ENCODE measurements at places on chromosomes 1 and 21.

DNA sequence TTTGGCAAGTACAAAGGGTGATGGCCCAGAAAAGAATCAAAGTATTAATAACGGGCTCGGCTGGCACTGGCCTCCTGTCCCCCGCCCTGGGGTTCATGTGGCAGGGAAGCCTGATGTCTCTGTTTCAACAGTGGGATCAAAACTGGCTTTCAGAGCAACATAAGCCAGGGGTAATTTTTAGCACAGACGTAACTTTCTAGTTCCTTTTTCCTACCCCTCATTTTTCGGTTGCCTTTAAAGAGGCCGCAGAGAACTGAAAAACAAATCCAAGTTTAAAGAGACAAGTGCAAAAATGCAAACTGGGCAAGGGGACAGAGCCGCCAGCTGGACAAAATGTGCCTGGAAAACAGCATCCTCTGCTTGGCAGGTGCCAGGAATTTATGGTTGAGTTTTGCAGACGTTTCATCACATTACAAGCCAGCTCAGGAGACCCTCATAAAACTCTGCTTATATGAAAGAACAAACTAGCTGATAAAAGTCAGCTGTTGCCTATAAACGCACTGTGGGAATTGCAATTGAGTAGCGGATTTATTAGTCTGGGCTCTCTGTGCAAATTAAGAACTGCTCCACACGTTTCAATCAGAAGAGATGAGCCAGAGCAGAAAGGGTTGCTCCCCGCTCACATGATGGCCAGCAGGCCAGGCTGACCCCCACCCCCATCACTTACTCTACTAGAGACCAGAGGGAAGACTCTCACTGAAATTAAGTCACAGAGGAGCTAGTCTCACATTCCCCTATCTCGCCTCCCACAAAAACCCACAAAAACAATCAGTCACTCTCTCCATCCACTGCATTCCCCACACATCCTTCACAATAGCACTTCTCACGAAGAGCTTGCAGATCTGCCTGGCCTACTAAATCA is 15.8 kb upstream of the CDCA8 start:
- no peak for DNase-seq

GRCh38 chr1:168092566-168093355 is 44.0 kb downstream of the GPR161 start:
- DNase-seq, result no peak

DNA sequence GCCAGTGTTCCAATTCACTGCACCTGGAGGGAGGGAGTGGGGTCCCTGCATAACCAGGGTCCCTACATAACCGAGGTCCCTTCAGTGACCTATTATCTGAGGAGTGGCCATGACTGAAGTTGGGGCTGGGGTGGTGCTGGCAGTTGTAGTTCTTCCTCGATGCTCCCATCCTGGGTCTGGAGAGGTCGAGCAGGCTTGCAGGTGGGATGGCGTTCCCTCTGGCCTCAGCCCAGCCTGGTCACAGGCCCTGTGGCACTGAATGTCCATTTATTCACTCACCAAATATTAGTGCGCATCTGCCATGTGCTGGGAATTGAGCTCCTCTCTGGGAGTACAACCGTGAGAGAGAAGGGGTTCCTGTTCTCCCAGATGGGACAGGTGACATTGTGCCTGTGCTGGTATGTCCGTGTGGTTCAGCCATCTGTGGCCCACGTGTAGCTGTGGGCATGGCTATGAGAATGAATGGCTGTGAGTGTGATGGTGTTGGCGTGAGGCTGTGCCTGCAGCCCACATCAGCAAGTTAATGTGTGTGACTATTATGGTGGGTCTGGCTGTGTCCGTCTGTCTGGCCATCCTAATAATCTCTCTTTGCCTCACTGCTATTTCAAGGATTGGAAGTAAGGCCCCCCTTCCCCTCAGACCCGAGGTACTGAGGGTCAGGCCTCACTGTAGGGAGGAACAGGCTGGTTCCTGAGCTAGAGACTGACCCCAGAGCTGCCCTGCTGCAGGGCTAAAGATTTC is 3.9 kb upstream of the SLC6A9 start:
- DNase-seq, result no peak

- no peak for DNase-seq
Observed at GRCh38 chr1:36522021-36522420, 39.3 kb upstream of the CSF3R start.

DNA sequence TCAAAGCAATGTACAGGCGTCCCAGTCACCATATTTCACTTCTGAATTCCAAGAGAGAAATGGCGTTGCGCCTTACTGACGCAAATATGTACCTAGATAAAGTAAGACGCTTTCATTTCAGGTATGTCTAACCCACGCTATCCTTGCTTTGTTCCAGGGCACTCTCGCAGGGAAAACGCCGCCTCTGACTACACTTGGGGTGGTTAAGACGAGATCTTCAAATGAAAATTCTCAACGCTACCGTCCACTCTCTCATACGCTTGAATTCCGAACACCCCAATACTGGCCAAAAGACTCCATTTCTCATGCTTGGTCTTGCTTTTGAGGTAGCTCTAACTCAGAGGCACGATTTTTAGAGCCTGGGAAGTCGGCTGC is 736 bp upstream of the ZMPSTE24 start:
- DNase-seq, result no peak

GRCh38 chr21:34554227-34554626 is 42.2 kb upstream of the KCNE1 start:
- DNase-seq, result no peak

GRCh38 chr1:169868978-169869377 is 24.7 kb downstream of the SCYL3 start:
- no peak for DNase-seq
